Activated CD4-positive, alpha-beta T cell treated with anti-CD3 and anti-CD28 coated beads, Interleukin-2, amount 10 ng/mL, durations not matched to agents 7 days and 5 days (primary cell): ENCODE measurements at places on chromosomes 12 and 14. TPM values are rescaled to one million over a fixed set of nuclear protein-coding genes. Genes with fewer than 3 reads are reported as not detected.

Gene NEUROD4
- not detected for total RNA-seq

Gene TCL1B
- total RNA-seq: not detected

Gene NANOG
- not detected for total RNA-seq

GRCh38 chr12:107748472-107748871 lies 12.5 kb downstream of the PRDM4 start:
- no peak for DNase-seq
- H3K27me3 ChIP-seq: no peaks in the 10 kb centered on the region
- H3K36me3 ChIP-seq: peaks cover 34% of the 10 kb centered on the region
- H3K4me3 ChIP-seq: no peak overlapping the region
- H3K4me1 ChIP-seq: peaks cover 1% of the 10 kb centered on the region

DNA sequence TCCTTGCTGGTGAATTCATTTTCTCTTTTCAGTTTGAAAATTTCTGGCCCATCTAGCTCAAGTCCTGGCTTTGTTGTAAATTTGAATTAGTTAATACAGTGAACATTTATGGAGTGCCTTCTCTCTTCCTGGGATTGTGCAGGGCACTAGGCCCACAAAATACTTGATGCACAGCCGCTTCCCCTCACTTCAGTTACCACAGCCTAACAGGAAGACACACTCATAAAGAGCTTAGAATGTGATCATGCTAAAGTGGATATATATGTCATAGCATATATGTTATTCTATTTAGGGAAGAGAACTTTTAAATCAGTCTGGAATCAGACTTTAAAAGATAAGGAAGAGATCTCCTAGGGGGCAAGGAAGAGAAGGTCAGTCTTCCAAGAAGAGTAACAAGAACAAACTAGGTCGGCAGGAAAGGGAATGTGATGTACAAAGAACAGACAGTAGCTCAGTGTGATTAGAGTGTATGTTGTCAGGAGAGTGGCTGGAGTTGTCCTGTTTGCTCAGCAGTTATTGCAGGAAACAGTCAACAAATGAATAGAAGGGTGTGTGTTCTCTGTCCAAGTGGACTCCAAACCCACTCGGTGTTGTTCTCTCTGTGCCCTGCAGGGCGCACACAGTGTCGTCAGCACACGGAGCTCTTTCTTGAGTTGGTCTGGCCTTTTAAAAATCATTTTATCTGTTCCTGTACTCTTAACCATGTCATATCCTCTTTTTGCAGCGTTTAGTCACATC lies 74.4 kb downstream of the DAAM1 start:
- DNase-seq: no peak
- no peak overlapping the region for H3K27ac ChIP-seq

- H3K4me3 ChIP-seq: no peak overlapping the region
- no peaks in the 10 kb centered on the region for H3K4me1 ChIP-seq
- peaks cover 17% of the 10 kb centered on the region for H3K27me3 ChIP-seq
- peak overlapping the region; percentile 34 for H3K27ac ChIP-seq
- DNase-seq: no peak
- no peaks in the 10 kb centered on the region for H3K36me3 ChIP-seq
Measured at GRCh38 chr12:52216100-52216499, 16.9 kb upstream of the KRT7 start.

DNA sequence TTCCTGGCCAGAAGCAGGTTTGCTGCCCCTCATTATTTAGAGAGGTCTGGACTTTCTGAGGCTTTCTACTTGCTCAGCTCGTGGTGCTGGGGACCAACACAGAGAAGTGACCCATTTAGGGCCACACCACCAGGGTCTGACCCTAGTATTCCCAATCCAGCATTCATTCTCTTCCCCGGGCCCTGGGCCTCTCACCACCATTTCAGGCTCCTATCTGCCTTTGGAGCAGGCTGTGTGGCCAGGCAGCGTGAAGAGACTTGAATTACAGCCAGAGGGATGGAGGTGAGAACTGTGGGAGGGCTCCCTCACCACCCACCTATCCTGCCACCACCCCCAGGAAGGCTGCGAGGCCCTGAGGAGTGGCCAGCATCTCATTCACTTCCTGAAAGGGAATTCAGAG lies 24.6 kb downstream of the FAM222A start:
- no peak for DNase-seq
- H3K4me1 ChIP-seq: no peaks in the 10 kb centered on the region
- peaks cover 17% of the 10 kb centered on the region for H3K27me3 ChIP-seq
- no peak overlapping the region for H3K4me3 ChIP-seq
- H3K27ac ChIP-seq: no peak overlapping the region
- H3K36me3 ChIP-seq: no peaks in the 10 kb centered on the region

- DNase-seq: no peak
- H3K27ac ChIP-seq: peak overlapping the region; percentile 10
- H3K27me3 ChIP-seq: no peaks in the 10 kb centered on the region
- peak overlapping the region; percentile 1 for H3K4me3 ChIP-seq
- H3K4me1 ChIP-seq: peaks cover 10% of the 10 kb centered on the region
- peaks cover 22% of the 10 kb centered on the region for H3K36me3 ChIP-seq
Measured at GRCh38 chr12:94405413-94406116, 54.1 kb downstream of the CEP83 start.

DNA sequence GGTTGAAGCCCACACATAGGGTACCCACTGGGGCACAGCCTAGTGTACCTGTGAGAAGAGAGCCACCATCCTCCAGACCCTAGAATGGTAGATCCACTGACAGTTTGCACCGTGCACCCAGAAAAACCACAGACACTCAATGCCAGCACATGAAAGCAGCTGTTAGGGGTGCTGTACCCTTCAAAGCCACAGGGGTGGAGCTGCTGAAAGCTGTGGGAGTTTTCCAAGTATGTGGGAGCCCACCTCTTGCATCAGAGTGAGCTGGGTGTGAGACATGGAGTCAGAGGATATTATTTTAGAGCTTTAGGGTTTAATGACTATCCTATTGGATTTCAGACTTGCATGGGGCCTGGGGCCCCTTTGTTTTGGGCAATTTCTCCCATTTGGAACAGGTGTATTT lies 30.5 kb downstream of the TSPAN19 start:
- H3K36me3 ChIP-seq: no peaks in the 10 kb centered on the region
- no peak for DNase-seq
- H3K27me3 ChIP-seq: no peaks in the 10 kb centered on the region
- H3K4me1 ChIP-seq: no peaks in the 10 kb centered on the region

- no peak overlapping the region for H3K27ac ChIP-seq
- no peaks in the 10 kb centered on the region for H3K27me3 ChIP-seq
- no peak for DNase-seq
Measured at GRCh38 chr14:90698379-90698869, 117.8 kb downstream of the TTC7B start.

DNA sequence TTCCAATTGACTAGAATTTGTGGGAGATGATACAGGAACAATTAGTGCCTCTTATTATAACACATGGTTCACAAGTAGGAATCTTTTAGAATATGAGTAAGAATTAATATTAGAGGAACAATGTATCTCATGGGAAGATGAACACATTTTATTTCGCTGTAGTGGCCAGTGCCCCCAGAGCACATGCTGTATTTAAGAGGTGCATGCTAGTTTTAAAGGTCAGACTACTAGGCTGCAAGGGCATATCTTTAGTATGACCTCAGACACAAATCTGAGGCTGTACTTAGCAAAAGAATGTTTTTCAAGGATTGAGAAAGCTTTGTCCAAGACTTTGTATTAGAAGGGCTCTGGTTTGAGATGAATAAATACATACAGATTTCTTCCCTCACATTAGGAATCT lies 586.9 kb downstream of the CCER1 start:
- no peaks in the 10 kb centered on the region for H3K36me3 ChIP-seq
- DNase-seq: no peak
- H3K27ac ChIP-seq: no peak overlapping the region
- no peaks in the 10 kb centered on the region for H3K27me3 ChIP-seq
- H3K4me1 ChIP-seq: no peaks in the 10 kb centered on the region

DNA sequence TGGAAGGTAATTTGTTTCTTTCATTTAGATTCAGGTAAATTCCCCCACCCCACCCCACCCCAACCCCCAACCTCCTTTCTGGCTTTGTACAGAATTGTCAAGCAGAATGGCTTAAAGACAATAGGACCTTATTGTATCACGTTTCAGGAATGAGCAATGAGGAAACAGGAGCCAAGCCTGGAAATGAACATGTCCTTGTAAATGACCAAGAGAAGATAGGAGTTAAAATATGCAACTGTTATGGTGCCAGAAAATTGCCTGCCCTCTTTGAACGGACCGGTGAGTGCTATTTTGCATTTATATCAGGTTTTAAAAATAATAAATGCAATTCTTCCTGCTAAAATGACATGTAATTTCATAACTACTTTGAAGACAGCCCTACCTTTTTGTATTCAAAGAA lies 141.6 kb upstream of the PELI2 start:
- no peaks in the 10 kb centered on the region for H3K4me1 ChIP-seq
- no peak overlapping the region for H3K27ac ChIP-seq
- H3K4me3 ChIP-seq: no peak overlapping the region
- no peaks in the 10 kb centered on the region for H3K36me3 ChIP-seq

DNA sequence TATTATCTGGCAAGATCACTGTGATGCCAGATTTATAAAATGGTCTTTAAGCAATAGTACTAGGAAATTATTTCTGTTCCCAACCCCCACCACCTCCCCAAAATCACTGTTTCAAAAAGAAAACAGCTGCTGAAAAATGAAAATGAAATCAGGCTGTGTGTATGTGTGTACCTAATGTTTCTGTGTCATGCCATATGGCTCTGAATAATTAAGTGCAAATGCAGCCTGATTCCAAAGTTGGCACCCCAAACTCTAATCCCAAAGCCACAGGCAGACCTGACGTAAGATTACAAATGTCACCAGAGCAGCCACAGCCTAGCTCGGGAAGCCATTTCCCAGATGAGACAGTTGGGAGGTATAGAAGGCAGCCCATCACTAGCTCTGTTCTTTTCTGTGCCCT lies 175.5 kb downstream of the MED13L start:
- H3K4me3 ChIP-seq: no peak overlapping the region
- peaks cover 19% of the 10 kb centered on the region for H3K4me1 ChIP-seq
- H3K36me3 ChIP-seq: peaks cover 24% of the 10 kb centered on the region
- H3K27ac ChIP-seq: no peak overlapping the region
- H3K27me3 ChIP-seq: no peaks in the 10 kb centered on the region
- DNase-seq: no peak
